Stimulated activated CD4-positive, alpha-beta T cell treated with anti-CD3 and anti-CD28 coated beads, Interleukin-1b, Interleukin-23, amount 100 ng/mL, for 24 hours (primary cell): ENCODE measurements at places on chromosomes 3 and 15.

- no peak for DNase-seq
These were observed 554.8 kb downstream of the MFSD1 start for GRCh38 chr3:159356606-159357005.

DNA sequence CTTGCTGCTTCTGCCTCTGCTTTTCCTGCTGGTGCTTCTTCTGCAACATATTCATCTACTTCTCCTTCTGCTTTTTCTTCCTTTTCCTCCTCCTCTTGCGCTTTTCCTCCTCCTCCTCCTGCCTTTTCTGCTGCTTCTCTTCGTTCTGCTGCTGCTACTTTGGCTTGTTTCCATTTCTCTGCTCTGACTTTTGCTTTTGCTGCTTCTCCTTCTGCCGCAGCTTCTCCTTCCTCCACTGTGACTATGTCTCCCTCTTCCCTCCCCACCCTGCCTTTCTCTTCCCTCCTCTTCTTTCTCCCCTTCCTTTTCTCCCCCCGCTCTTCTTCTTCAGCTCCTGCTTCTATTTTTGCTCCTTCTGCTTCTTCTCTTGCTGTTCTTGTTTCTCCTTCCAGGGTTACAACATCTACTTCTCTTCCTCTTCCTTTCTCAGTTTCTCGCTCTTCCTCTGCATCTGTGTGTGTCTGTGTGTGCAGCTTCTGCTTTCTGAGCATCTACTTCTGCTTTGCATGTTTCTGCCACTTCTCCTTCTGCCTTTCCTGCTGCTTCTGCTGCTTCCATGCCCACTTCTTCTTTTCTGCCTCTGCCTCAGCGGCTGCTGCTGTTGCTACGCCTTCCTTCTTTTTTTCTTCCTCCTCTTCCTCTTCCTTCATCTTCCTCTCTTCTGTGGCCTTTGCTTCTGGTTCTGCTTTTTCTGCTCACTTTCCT lies 51.4 kb downstream of the FAM43A start:
- no peak for DNase-seq

DNA sequence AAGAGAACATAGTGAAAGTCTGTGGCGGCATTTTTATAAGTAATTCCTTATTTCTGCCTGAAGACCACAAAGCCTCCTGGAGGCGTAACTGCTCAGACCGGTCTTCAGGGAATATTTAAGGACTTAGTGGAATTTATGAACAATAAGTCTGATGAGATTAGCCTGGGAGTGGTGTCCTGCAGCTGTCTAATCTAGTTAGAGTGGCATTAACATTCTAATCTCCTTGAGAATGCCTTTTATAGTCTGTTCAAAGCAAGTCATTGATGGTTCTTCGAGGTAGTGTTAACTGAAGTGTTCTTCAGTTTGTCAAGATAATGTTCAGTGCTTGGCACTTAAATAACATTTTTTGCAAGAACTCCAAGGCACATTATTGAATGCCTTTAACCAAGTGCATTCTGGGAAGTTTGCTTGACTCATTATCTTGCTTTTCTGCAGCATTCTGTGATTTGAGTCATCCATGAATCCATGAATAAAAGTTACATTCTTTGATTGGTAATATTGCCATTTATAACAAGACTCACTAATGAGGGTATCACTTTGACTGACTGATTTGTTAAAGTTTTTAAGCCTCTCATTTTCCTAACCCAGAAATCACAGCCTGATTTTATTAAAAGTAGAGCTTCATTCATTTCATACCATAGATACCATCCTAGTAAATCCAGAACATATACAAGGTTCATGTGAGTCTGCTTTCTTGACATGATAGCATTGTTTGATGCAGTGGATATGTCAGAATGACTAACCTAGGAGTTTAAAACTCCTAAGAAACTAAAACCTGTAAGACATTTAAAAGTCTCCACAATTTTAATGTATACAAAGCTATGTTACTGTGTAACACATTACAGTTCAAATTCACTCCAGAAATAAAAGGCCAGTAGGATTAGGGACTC lies 12.5 kb downstream of the RBM5 start:
- no peak for DNase-seq

GRCh38 chr15:28987337-28987736 lies 101.6 kb downstream of the APBA2 start:
- DNase-seq: no peak

- no peak for DNase-seq
These were observed 132.3 kb downstream of the SUCLG2 start for GRCh38 chr3:67522081-67522480.

GRCh38 chr3:57130571-57131209 lies 34.5 kb downstream of the IL17RD start:
- no peak for DNase-seq

- no peak for DNase-seq
These were observed 148.7 kb downstream of the LRRK1 start for GRCh38 chr15:101067660-101068522.

GRCh38 chr15:88680241-88681001 lies 41.6 kb downstream of the ISG20 start:
- no peak for DNase-seq

DNA sequence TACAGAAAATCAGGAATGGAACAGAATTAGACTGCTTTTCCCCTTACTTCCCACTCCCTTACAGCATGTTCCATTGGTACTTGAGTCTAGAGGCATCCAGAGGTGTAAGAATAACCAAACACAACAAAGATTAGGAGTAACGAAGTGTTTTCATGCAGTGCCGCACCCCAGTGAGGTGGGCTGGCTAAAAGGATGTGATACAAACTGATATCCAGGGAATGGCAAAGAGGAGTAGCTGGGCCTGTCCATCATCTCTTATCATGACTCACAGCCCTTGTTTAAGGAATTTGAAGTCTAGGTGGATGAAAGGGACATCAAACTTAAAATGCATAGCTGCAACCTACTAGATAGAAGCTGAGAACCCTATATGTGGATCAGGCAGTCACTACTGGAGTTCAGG lies 16.4 kb downstream of the SCG5 start:
- no peak for DNase-seq

GRCh38 chr3:117844676-117845075 lies 1135.1 kb downstream of the TUSC7 start:
- DNase-seq: no peak

DNA sequence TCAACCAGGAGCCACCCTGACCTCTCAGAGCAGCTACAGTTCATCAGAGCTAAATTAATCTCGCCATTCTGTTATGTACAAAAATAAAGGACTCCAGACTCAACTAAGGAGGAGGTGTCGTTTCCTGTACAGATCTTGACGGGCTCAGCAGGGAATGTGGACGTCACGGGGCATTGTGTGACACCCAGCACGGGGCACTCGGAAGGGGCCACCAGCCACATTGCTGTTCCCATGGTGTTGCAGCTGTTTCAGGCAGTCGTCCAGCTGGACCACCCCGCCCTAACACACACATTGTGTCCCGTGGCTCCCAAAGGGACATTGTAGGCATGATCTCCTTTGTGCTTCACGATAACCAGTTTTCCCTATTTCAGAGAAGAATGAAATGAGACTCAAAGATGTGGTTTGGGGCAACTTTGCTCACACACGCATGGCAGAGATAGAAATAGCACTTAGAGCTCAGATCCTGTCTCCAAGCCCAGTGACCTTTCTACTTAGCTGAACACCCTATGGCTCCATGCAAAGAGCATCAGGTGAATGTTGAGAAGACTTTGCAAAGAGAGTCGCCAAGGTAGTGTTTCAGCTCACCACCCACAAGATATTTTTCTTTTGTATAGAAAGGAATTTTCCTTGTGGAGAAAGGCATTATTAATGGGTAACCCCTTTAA lies 5.5 kb downstream of the SSUH2 start:
- DNase-seq: no peak

DNA sequence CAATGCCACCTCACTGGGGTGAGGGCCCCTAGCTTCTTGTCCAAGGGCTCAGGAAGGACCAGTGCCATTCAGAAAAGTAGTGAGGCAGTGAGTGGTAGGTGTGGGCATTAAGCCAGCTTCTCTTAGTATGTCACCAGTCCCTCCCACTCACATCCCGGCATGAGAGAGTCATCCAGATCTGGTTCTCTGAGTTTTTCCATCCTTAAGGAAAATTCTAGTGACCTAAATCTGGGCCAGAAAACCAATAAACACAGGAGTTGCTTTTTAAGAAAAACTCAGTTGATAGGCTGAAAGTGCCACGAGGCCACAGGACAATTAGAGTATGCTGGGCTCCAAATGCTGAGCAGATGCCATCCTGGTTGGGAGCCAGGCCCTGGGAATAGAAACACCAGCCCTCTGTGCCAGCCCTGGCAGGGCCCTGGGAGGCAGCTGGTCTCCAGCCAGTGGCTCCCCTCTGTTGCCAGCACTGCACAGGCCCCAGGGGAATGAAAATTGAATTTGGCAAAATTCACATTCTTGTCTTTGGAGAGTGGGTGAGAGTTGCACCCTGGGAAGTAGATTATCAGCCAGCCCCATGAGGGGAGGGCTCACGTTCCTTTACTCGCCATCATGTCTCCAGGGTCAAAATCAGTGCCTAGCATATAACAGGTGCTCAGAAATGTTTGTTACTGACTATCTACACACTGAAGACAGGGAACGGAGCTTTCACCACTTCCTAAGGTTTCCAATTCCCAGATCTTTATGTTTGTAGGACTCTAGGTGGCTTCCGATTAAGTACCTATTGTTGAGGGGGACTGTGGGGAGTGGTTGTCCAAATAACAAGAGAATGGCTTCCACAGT lies 52.8 kb downstream of the FAM43A start:
- DNase-seq: no peak

DNA sequence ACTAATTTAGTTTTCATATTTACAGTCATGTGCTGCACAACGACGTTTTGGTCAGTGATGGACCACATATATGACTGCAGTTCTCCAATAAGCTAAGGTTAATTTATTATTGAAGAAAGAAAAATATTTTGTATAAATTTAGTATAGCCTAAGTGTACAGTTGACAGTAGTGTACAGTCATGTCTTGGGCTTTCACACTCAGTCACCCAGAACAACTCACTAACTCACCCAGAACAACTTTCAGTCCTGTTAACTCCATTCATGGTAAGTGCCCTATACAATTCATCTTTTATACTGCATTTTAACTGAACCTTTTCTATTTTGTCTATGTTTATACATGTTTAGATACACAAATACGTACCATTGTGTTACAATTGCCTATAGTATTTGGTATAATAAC lies 3.8 kb upstream of the GABRR3 start:
- no peak for DNase-seq

GRCh38 chr3:66393333-66394005 lies 107.4 kb downstream of the LRIG1 start:
- no peak for DNase-seq

DNA sequence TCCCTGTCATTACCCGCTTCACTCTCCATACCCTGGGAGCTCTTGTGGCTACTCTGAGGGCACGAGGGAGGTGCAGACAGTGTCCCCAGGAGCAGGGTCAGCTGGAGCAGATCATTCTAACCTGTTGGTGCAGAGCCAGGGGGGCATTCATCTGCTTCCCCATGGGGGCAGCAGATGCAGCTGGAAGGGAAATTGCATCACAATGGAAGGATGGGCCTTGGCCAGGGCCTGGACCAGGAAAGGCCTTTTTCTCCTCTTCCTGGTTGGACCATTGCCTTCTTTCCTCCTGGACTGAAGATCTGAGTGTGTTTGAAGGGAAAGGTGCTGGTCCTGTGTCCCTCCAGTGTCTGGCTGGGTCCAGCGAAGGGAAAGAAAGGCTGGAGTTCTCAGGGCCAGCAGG lies 55.7 kb downstream of the EPHB1 start:
- DNase-seq: no peak

DNA sequence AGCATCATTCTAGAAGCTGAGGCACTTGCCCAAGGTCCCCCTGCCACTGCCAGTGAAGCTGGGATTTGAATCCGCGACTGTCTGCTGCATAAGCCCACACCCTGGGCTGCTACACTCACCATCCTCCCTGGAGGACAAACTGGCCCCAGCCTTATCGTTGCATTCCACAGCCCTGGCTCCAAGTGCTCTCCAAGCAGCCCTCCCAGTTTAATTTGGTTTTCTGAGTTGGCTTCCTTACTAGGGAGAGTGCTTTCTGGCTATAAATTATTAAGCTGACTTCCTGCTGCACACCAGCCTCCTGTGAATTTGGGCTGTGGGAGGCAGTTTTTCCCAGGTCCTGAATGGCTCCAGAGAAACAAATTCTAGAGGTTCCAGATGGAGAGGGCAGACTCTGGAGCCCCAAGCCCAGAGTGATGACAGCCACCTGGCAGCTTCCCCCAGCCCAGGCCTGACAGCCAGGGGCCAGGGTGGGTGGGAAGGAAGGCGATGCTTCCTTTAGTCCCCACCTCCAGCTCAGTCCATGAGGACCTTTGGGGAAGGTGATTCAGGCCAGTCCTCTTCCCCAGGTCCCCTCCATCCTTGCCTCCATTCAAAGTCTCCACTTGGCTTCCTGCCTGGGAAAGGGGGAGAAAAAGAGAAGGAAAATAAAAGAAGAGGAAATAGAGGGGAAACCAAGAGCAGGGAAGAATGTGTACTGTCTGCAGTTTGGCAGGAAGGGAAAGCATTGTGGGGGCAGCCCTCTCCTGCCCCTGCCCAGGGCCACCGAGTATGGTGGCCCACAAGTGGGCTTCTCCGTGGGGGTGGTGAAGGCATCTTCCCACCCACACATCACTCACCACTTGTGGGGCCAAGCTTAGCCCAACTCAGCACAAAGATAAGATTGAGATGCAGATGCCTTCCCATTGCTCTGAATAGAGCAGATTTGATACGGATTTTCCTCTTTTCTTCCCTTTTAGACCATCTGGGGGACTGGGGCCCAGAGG lies 69.6 kb downstream of the SEMA5B start:
- no peak for DNase-seq

DNA sequence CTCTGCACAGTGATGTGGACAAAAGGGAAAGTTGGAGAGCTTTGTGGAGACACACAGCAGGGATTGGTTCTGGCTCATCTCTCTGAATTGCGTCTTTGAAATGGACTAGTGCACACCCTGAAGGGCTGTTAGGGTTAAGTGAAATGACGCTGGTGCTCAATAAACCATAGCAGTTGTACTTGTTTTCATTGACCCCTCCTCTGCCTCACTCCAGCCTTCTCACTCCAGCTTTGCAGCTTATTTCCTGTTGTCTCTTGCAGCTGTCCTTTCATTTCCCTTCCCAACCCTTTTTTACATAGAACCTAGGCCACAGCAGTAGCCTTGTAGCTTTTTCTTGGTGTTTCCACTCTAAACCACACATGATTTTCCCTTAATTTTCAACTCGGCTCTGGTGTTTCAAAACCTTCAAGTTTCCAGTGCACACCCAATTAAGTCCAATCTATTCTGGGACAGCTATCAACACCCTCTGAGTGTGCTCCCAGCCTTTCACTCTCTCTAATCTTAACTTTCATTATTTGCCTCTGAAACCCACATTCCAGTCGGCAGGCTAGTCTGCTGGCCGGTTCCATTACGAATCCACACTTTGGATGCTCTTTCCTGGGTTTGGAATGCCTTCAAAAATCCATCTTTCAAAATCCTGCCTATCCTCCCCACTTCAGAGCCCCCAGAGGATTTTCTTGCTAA lies 6.4 kb downstream of the C3orf52 start:
- no peak for DNase-seq

DNA sequence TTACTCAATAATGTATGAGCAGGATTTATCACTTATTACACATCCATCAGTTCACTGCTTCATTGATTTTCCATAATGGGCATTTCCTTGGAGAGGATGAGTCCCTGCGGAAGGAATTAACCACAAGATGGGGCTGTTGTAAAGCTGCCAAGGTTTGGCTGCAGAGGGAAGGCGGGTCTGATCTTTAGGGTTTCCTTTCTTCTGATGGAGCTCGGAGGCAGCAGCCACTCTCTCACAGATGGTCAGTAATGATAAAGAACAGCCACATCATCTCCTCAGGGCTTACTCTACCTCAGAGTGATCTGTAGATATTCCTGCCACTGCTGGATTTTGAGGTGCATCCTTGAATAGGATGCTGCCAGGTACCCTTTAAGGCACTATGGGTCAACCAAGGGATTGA lies 115.2 kb downstream of the USP13 start:
- no peak for DNase-seq
